ENCODE measurements at places on chromosomes 7 and 10. TPM values are rescaled to one million over a fixed set of nuclear protein-coding genes. Genes with fewer than 3 reads are reported as not detected.
A peak's percentile ranks its signal among the peaks of the same experiment; 100 is the strongest.

FANK1 gene
- 3.1 TPM for total RNA-seq

FAM237B gene
- total RNA-seq = not detected

ZPBP gene
- not detected for total RNA-seq

FAM3C gene
- 94.3 TPM for total RNA-seq

SLC4A2 gene
- total RNA-seq = 28.2 TPM

FRMD4A gene
- total RNA-seq = 33.3 TPM

CREM gene
- total RNA-seq = 35.0 TPM

DNAJC12 gene
- 2.7 TPM for total RNA-seq

TBXAS1 gene
- total RNA-seq = 6.2 TPM

PAX4 gene
- not detected for total RNA-seq

TMEM176A gene
- total RNA-seq = 8.8 TPM

GHRHR gene
- total RNA-seq = not detected

UBTD1 gene
- 5.6 TPM for total RNA-seq

GPNMB gene
- total RNA-seq = 208 TPM

FGFBP3 gene
- total RNA-seq = 1.2 TPM

HIPK2 gene
- total RNA-seq = 7.7 TPM

GRCh38 chr7:8327199-8327598 is 65.2 kb upstream of the ICA1 start:
- DNase-seq = no peak

GRCh38 chr10:47018026-47018735 is 107.0 kb downstream of the PTPN20 start:
- no peak for DNase-seq

DNA sequence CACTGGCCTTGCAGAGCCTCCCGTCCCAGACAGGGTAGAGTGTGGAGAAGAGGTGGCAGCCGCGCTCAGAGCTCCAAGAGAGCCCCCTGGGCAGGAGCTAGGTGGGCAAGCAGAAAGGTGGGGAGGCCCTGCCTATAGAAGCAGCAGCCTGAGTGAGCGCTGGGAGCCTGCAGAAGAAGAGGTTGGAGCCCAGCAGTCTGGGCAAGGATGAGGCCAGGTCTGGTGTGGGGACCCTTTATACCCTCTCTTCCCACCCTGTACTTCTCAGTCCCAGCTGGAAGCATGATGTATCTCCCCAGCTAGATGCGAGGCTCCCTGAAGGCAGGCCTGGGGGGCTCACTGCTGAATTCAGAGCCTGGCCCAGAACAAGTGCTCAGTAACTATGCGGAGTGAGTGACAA is 44.5 kb upstream of the ZMIZ1 start:
- no peak for DNase-seq

GRCh38 chr7:91046322-91047089 is 217.7 kb upstream of the FZD1 start:
- DNase-seq = peak; percentile 61

DNA sequence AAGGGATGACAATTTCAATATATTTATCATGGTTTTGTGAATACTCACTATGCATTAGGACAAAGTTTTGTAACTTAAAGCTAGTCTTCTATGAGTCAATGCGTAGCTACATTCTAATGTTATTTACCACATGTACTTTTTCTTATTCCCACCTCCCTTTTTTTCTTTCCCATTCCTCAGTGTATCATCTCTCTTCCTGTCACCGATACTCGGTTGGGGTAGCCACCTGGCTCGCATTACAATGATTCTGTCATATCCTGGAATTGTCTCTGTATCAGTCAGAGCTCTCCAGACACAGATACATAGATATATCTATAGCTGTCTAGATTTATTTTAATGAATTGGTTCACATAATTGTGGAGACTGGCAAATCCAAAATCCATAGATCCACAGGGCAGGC is 9.8 kb upstream of the RALA start:
- no peak for DNase-seq

- peak; percentile 43 for DNase-seq
Measured at GRCh38 chr7:77684030-77684429, 12.2 kb upstream of the RSBN1L start.

GRCh38 chr10:76649254-76649653 is 988.4 kb downstream of the KCNMA1 start:
- DNase-seq = no peak

DNA sequence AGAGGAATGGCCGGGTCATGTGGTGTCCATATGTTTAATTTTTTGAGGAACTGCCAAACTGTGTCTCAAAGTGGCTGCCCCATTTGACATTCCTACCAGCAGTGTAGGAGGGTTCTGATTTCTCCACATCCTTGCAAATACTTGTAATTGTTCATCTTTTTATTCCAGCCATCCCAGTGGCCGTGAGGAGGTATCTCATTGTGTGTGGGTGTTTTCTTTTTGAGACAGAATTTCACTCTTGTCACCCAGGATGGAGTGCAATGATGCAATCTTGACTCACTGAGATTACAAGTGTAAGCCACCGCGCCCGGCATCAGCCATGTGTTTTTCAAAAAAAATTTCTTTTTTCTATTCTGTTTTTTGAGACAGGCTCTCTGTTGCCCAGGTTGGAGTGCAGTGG is 38.7 kb upstream of the DLG5 start:
- peak; percentile 75 for DNase-seq

DNA sequence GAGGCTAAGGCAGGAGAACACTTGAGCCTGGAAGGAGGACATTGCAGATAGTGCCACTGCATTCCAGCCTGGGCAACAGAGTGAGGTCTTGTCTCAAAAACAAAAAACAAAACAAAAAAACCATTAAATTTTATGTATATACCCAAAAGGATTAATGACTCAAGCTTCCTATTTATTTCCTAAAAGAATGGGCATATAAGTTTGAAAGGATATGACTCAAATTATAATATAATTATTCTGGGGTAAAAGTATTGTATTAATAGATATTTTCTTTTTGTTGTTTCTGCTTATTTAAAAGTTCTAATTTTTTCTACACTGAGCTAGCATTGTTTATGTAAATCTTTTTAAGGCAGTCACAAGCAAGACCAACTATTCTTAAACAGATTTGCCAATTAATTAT is 42.2 kb upstream of the CABCOCO1 start:
- no peak for DNase-seq

DNA sequence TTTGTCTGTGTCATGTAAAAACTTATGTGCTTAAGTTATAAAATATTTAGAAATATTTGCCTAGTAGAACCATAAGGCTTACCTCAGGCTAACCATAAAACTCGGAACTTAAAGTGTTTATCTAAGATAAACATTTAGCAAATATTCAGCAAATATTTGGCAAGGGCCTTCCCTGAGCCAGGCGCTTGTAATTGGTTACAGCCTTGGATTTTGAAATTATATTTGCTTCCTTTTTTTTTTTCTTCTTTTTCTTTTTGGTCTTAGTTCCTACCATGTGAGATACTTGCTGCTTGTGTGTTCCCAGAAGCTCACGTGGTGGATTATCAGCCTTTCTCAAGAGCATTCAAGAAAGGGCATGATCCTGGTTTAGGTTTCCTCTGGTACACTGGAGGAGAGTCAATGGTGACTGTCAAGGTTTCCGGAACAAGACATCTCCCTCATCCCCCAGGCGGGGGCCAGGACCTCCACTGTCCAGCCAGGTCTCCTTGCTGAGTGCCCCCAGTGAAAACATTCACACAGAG is 5.2 kb upstream of the BRI3 start:
- DNase-seq = no peak

GRCh38 chr7:87140271-87140748 is 11.9 kb upstream of the DMTF1 start:
- no peak for DNase-seq

DNA sequence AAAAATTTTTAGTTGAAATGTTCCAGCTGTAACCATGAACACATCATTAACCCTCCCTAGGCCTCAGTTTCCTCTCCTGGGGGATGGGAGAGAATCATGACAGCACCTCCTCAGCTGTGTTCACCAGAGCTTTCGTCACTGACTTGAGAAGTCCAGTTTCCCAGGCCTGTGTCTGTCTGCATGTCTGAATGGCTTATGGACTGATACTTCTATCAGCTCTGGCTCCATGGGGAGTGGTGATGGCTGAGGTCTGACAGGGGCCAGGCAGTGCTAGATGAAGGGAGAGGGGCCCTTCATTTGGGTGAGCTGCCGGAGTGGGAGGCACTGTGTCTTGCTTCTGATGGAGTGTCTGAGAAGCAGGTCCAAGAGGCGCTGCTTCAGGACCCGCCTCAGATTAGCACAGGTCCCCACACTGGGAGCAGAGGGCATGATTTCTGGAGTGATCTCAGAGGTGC is 192.9 kb downstream of the PTPN20 start:
- DNase-seq = no peak

GRCh38 chr10:59895629-59896116 is 10.7 kb downstream of the CCDC6 start:
- no peak for DNase-seq

- peak; percentile 52 for DNase-seq
Measured at GRCh38 chr7:85186083-85186520, 754 bp downstream of the SEMA3D start.

DNA sequence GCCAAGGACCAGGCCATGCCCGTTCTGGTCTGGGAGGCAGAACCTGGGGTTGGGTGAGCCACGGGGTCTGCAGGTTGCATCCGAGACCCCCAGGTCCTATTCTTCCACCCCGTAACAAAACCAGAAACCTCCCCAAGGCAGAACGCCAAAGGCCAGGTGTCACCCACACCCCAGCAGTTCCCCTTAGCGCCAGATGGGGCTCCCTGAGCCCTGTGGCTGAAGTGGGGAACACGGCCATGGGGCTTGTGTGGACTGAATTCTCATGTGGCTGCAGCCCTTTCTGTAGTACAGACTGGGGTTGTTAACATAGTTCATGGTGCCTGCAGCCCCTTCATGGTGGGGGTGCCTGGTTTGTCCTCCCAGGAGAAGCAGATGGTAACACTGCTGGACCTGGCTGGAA is 10.2 kb downstream of the BRI3 start:
- DNase-seq = no peak

DNA sequence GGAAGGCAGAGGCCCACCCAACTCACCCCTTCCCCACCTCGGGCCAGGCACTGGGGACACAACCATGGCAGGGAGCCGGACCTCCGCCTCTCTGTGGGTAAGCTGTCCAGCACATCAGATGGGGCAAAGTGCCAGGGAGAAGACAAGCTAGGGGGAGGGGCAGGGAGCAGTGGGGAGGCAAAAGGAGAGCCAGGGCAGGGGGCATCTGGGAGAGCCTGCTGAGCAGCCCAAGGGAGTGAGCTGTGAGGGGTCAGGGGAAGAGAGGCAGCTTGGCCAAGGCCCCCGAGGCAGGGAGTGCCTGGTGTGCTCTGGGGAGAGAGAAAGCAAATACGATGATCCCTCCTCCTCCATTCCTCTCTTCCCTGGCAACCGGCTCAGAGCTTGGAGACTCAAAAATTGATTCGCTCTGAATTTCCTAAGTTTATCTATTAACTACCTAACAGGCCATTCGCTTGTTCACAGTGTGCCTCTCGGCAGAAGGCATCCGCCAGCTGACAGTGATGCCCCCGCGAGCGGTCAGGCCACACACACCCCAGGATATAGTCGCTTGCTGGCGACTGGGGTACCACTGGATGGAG is 4.5 kb downstream of the CAMK2B start:
- DNase-seq = no peak

- DNase-seq = no peak
Measured at GRCh38 chr7:102304668-102305067, 18.0 kb downstream of the SH2B2 start.

- no peak for DNase-seq
Measured at GRCh38 chr7:79287981-79288380, 165.5 kb downstream of the MAGI2 start.

DNA sequence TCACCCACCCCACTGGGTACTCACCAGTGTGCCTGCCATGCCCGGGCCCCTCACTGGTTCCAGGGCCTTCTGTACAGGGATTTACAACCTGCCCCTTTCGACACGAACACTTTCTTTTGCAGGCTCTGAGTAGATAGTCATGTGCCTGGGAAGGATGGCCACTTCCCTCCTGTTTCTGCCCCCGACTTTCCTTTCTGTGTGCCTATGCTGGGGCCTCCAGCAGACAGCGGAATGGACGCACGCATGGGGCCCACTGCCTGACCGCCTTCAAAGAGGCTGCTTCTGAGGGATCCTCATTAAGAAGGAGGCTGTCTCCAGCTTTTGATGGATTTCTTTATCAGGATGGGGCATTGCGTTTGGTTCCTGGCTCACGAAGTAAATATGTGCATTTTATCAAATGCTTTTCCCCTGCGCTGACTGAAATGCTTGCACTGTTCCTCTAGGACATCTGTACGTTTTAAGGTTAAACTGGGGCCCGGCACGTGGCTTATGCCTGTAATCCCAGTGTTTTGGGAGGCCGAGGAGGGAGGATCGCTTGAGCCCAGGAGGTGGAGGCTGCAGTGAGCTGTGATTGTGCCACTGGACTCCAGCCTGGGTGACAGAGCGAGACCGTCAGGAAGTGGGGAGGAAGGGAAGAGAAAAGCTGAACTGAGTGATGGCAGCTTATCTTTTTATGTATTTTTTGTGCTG is 29.4 kb upstream of the NKX6-2 start:
- DNase-seq = no peak

- DNase-seq = no peak
Measured at GRCh38 chr10:92052741-92053140, 129.2 kb downstream of the BTAF1 start.

DNA sequence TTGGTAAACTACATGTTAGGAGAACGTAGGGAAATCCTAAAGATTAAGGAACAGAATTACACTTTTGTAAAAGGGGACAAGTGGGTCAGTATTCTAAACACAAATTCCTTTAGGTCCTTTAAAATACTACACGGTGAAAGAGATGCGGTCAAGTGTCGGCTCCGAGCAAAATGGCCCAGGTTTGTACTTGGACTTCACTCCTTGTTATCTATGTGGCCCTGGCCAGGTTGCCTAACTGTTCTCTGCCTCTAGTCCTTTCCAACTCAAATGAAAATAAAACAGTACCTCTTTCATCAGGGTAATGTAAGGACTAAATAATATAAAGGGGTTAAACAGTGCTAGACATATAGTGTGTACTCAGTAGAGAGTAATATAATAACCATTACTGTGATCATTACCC is 344.8 kb downstream of the PARD3 start:
- DNase-seq = no peak

GRCh38 chr7:106812027-106812643 is 52.9 kb upstream of the PIK3CG start:
- no peak for DNase-seq

DNA sequence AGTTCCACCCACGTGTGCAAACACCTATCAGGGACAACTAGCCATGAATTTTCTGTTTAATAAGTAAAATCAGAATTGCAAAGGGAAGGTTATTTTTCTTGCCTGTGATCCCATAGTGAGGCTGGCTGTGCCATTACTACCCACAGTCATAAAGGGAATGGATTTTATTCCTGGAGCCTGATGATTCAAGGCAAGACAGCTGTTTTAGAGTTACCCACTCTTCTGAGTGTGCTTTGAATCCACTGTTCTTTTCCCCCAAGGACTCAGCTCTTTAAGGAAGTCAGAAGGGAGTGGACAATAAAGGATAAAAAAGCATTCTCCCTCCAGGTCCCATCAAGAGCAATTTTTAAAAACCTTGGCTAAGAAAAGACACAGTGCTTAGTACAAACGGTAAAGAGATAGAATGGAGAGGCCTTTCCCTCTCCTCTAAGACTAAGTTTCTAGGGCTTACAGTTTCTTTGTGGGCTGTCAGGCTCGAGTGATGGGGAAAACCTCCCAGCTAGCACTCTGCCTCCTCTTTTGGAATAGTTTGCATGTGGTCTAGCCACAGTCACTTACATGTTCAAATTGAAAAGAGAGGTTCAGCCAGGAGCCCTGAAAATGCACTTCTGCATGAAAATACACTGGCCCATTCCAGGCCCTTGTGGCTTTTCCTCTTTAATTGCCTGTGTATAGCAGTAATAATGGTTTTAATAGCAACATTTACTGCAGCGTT is 5.1 kb upstream of the LRRC4 start:
- no peak for DNase-seq
